ENCODE measurements at places on chromosomes 1 and 21.

DNA sequence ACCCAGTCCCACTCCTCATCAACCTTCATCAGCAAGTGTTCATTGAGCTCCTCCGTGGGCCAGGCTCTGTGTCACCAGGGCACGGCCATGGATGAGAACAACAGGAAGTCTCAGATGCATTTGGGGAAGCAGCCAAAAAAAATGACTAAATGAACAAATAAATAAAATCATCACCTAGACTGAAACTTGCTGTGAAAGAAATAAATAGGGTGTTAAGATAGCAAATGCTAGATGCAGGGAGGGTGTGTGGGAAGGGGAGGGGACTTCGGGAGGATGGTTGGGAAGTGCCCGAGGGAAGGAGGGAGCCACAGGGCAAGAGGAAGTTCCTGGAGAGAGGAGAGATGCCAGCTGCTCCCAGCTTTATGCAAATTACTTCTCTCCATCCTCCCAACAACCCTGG, 696.7 kb downstream of the PTPRU start:
- DNase-seq = peak; percentile 14

DNA sequence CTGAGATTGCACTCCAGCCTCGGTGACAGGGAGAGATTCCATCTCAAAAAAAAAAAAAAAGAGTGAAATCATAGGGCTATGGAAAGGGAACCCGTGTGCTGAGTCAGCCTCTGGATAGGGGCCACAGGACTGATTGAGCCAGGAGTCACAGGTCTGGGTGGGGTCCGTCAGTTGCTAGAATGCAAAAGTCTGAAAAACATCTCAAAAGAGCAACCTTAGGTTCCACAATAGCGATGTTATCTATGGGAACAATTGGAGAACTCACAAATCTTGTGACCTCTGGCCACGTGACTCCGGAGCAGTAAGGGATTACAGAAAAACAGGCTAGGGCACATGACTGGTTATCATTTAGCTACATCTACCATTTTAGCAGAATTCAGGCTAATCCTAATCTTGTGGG, 32.8 kb upstream of the GREM2 start:
- peak; percentile 33 for DNase-seq

- DNase-seq = peak; percentile 100
These were observed 5.7 kb upstream of the PPP1R15B start for GRCh38 chr1:204417074-204417997.

GRCh38 chr1:182080955-182081582, 19.6 kb upstream of the ZNF648 start:
- peak; percentile 59 for DNase-seq

GRCh38 chr1:86380257-86380861, 15.8 kb downstream of the ODF2L start:
- peak; percentile 73 for DNase-seq

DNA sequence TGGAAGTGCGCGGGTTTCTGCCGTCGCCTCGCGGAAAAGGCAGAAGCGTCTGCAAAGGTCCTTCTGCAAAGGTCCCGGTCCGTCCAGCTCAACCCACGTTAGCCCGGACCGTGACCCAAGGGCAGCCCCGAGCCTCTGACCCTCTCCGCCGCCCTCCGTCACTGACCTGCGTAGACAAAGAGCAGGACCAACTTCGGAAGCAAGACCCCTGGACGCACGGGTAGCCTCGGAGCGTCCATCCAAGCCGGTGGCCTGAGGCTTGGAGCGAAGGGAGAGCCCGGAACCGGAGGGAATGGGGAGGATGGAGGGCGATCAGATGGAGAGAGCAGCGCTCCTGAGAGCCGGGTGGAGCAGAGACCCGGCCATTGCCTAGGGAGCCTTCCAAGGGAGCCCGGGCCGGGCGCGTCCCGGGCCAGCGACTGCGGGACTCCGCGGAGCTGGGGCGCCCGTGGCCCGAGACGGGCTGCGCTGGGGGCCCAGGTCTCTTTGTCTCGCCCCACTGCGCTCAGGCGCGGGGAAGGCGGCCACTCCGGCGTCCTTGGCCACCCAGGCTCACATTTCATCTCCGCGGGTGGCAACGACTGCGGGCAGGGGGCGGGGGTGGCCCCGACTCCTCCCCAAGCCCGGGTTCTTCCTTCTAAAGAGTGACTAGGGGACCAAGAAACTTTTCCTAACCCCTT, at the start of gene CYYR1:
CYYR1 (minus strand) TSS at position 585 of the 680 bp plus-strand sequence; CDS start at position 239, 346 bp downstream.
- DNase-seq = no peak

DNA sequence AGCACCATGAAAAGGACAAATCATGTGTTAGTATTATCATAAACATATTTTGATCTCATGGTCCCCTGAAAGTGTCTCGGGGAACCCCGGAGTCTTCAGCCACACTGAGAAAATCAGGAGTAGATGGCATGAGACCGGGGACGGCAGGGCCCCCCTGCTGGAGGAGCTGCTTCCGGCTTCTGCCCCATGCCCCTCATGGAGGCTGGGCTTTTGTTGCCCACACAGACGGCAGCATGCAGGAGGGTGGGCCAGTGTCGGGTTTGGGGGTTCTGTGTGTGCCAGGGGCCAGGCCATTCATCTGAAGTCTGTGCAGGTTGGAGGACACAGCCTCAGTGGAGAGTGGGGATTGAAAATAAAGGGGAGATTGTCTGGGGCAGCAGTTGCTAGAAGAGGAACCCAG, 75.1 kb upstream of the CD34 start:
- DNase-seq = no peak

GRCh38 chr1:34140011-34140676, 24.9 kb downstream of the CSMD2 start:
- DNase-seq = no peak

DNA sequence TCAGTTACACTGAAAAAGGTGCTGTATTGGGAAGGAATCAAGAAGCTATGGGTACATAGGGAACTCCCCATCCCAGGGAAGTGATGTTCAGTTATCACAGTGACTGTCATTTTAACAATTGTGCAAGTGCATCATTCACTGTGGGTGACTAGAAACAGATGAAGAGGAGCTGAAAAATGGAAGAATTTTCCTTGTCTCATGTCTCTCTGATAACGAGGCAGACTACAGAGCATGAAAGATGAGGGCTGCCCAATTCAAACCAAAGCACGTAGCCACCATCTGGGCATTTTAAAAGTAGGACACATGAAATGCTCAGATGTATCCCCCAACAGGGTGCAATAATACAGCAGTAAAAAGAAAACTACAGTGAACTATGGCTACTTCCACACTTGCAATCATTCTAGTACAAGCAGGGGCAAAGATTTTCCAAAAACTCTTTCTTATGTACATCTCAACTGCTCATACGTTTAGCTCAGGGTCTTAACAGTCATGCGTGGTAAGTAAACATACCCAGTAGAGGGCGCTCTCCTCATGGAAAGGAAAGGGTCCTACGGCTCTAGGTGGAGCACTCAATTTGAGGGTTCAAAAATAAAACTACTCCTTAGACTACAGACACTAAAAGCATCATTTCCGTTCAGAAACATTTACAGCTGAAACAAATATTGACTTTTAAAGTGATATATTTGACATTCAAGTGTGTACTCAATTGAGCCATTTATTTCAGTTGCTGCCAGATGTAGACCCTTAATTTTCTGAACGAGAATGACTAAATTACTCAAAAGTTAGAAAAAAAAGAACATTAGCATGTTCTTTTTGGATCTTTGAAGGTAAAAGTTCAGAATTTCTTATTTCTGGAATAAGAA, 143.2 kb downstream of the KCTD3 start:
- DNase-seq = peak; percentile 85

Data from MCF 10A (cell line).